Peyer's patch (tissue), 4 donors: ENCODE measurements at places on chromosomes 12 and 14.
A peak's percentile ranks its signal among the peaks of the same experiment; 100 is the strongest.

GRCh38 chr12:123808167-123808566, 46.1 kb downstream of the DNAH10 start:
- no peak for DNase-seq

DNA sequence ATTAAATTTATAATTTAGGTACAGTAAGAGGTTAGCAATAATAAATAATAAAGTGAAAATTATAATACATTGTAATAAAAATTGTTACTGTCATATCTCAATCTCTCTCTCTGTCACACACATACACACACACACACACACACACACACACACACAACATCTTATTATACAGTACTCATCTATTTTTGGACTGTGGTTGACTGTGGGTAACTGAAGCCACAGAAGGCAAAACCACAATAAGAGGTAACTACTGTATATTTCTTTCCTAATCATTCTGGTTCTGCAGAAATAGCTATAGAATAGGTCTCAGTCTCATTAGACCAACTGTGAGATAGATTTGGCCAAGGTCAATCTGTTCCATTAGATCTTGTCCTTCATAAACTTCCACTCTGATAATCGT, 33.1 kb upstream of the PTPRO start:
- DNase-seq, result no peak

GRCh38 chr14:54709444-54709843, 142.5 kb downstream of the SAMD4A start:
- DNase-seq, result no peak

GRCh38 chr12:118465706-118466105, 89.4 kb downstream of the SUDS3 start:
- DNase-seq, result no peak

DNA sequence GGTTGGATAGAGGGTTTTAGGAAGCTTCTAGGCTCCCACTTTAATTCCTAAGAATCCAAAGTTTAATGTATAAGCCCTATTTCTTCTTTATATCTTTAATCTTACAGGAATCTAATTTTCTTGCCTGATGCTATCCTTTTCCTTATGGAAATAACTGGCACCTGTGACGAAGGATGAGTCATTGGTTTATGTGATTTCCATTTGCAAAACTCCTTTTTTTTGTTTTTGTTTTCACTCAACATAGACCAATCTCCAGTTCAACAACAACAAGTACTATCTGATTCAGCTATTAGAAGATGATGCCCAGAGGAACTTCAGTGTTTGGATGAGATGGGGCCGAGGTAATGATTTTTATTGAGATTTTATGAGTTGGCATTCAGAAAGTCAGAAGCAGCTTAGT, 6.8 kb downstream of the PARP2 start:
- DNase-seq, result no peak

GRCh38 chr12:102371165-102371564, 109.2 kb downstream of the IGF1 start:
- no peak for DNase-seq

GRCh38 chr12:11650286-11651281, 1.1 kb downstream of the ETV6 start:
- DNase-seq, result peak; percentile 71
